ENCODE measurements at places on chromosomes 1 and 21.

GRCh38 chr1:3477241-3477995 lies 23.0 kb downstream of the ARHGEF16 start:
- DNase-seq, result no peak

GRCh38 chr1:6384135-6384534 lies 9.4 kb downstream of the ACOT7 start:
- no peak for DNase-seq

DNA sequence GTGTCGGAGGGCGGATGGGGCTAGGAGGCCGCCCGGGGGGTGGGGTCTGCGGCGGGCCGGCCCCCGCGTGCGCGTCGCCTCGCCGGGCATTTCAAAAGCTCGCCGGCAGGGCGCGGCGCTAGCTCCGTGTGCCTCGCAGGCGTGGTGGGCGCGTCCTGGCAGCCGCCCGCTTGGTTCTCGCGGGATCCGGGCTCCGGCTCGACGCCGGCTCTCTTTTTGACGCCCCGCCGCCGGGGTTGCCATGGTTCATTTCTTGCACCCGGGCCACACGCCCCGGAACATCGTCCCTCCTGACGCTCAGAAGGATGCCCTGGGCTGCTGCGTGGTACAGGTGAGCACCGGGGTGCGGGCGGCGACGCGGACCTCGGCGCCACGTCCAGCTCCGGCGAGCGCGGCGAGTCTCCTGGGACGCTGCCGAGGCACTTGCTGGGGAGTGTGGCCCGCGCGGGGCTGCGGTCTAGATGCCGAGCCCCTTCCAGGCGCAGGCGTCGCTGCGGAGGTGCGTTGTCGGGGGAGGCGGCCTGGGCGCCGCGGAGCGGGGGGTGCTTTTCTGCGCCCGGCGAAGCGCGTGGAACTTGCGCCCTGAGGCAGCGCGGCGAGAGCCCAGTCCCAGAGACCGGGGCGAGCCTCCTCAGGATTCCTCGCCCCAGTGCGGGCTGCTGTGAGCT lies at the start of gene ZYG11A:
Gene ZYG11A (plus strand): TSS at position 118 of the 668 bp plus-strand sequence. CDS start 124 bp downstream, at position 242.
- DNase-seq, result peak; percentile 51

DNA sequence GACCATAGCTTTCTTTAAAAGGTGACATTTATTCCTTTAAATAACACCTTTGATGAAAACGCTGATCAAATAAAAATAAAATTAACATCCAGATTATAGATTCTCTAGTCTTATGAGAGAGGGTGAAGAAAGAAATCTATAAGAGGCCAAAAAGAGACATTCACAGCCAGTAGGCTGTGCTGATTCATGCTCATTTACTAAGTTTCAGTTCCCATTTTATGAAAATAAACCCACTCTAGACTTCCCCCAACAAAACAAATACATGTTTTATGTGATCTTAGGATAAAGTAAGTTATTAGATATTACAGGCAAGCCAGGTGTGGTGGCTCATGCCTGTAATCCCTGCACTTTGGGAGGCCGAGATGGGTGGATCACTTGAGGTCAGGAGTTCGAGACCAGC lies 21.1 kb downstream of the ESRRG start:
- DNase-seq, result no peak

DNA sequence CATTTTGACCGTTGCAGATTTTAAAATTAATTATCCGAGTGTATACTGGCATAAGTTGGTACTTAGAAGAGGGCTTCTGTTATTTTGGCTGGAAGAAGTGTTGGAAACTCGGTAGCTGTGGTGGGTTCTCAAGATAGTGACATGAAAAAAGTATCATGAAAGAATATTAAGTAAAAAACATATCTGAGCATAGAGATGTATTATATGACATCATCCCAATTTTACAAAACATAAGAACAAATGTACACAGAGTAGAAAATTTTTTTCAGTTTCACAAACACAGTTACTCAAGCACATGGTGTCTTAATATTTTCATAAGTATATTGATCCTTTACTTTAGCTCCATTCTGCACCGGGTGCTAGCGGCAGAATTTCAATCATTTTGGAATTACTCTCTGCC lies 684 bp downstream of the IFI16 start:
- no peak for DNase-seq

- no peak for DNase-seq
These were observed 70.7 kb downstream of the MTR start for GRCh38 chr1:236865818-236866155.

GRCh38 chr1:237383791-237384190 lies 341.8 kb downstream of the RYR2 start:
- no peak for DNase-seq

GRCh38 chr1:232534552-232535517 lies 95.1 kb downstream of the SIPA1L2 start:
- DNase-seq, result no peak

DNA sequence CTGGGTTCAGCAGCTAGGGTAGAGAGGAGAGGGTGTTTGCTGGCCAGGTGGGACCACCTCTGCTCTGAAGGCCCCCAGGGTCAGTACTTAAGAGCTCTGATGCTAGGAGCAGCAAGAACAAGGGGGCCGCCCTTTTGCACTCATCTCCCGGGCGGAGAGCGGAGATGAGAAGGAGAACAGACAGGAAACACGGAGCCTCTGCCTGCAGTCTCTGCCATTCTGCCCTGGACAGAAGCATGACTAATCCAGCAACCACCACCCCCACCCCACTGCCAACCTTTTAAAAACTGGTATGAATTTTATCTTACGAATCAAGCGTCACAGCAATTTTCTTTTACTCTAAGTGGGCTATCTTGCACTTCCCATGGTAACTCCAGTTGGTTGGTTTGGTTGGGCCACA lies 34.5 kb downstream of the PARP1 start:
- DNase-seq, result no peak

GRCh38 chr1:62989497-62989896 lies 205.6 kb downstream of the ATG4C start:
- no peak for DNase-seq

DNA sequence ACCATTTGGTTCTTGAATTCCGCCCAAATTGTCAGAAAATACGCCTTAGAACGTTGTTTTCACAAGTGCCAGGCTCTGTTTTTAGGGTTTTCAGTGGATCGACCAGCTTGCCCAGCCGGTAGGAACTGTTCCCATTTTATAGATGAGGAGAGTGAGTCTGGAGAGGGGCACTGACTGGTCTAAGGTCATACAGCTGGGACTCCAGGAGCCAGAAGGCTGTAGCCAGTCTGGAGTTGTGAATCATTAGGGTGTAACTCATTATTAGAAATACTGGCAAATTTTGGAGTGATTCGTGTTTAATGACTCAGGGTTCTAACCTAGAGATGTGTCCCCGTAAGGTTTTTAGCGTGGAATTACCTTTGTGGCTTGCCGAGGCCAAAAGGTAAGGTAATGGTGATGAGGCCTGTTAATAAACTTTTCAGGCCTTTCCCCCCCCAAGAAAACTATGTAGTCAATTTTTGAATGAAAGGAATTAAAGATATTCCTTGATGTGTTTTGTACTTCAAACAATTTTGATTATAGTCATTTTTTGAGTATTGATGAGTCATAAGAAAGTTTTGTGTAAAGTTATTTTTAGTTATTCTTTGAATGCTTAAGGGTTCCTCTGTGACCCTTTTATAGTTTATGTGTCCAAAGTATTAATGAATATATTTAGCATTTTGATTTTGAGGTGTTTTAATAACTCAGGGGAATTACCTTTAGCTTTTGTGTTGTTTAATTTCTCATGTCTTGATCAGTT lies 2.1 kb downstream of the DYRK1A start:
- DNase-seq, result no peak

- no peak for DNase-seq
These were observed 89.0 kb downstream of the UBE2U start for GRCh38 chr1:64292399-64292798.

GRCh38 chr1:52288286-52288685 lies 77.7 kb downstream of the CC2D1B start:
- DNase-seq, result no peak

DNA sequence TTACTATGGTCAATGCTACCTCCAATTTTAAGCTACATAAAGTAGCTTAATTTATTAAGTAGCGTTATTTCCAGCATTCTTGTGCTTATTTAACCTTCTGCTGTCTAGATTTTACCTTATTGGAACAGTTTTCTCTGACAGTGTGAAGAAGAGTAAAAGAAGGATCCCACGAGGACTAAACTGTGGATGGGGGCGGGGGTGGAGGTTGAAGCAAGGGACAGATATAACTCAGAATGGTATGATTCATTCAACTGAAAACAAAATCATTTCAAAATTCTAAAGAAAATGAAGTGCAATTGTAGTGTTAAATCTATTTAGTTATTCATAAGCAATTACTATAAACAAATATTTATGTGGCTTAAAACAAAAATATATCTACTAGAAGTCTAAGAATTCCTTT lies 11.5 kb upstream of the VAV3 start:
- no peak for DNase-seq

- DNase-seq, result no peak
These were observed 61.5 kb upstream of the JAK1 start for GRCh38 chr1:65027666-65028358.

All from AG04450 (cell line).